Stomach (tissue), 19 donors: ENCODE measurements at places on chromosomes 2 and 18. TPM values are rescaled to one million over a fixed set of nuclear protein-coding genes. Genes with fewer than 3 reads are reported as not detected.
A peak's percentile ranks its signal among the peaks of the same experiment; 100 is the strongest.

DNA sequence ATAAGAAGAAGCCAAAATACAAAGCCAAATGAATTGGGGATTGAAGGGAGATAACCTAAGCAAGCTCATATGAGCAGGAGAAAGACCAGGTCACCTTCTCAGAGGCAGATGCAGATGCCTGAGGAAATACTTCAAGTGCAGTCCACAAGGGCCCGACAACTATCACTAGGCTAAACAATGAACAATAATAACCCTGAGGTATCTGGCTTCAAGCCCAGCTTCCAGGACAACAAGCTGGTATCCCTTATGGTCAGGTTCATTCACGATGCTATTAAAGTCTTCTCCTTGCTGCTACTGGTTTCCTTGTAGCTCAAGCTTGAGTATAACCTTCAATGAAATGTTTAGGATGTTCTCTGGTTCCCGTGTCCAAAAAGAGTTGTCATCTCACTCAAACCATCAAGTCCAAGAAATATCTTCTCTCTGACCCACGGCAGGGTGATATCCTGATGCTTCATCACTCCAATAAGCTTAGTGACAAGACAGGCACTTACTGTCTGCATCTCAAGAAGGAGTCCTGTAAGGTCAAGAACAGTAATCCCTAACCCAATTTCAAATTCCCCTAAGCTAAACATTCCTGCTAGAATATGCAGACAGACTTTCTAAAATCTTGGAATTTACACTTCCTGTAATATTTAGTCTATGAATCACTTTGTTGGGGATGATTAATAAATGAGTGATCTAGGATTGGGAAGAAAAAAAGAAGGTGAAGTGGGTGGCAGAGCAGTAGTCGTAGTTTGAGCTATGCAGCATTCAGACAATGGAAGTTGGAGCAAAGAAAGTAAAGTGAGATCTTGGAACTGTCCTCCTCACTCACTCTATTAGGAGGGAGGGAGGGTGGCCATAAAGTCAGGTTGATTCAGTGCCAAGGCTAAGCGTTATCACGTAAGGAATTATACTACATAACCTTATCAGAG, 33.1 kb downstream of the CHN1 start:
- H3K36me3 ChIP-seq: no peaks in the 10 kb centered on the region
- H3K27me3 ChIP-seq: no peaks in the 10 kb centered on the region
- no peak overlapping the region for H3K4me3 ChIP-seq
- no peak overlapping the region for H3K27ac ChIP-seq
- DNase-seq: no peak

GRCh38 chr2:46232860-46233259, 64.3 kb upstream of the EPAS1 start:
- no peaks in the 10 kb centered on the region for H3K27me3 ChIP-seq
- H3K27ac ChIP-seq: no peak overlapping the region
- H3K4me1 ChIP-seq: no peaks in the 10 kb centered on the region
- no peak overlapping the region for H3K4me3 ChIP-seq
- no peaks in the 10 kb centered on the region for H3K36me3 ChIP-seq

REG3A gene
- 3.1 TPM for total RNA-seq

DNA sequence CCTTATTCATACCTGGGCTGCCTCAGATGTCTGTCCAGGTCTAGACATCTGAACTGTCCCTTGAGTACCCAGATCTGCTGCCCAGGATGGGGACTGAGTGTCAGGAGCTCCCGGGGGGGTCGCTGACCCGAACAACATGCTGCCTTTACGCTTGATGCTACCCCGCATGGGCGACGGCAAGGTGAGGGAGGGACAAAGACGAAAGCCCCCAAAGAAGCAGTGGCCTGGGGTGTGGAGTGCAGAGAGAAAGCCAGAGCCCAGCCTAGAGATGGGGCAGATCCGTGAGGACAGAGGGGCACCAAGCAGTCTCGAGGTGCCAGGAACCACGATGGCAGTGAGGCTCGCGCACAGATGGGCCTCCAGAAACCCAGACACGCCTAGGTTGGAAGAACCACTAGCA, 234.7 kb downstream of the ATAD2B start:
- no peak overlapping the region for H3K4me3 ChIP-seq
- no peaks in the 10 kb centered on the region for H3K4me1 ChIP-seq
- no peak for DNase-seq
- no peaks in the 10 kb centered on the region for H3K27me3 ChIP-seq
- H3K27ac ChIP-seq: no peak overlapping the region
- H3K36me3 ChIP-seq: peaks cover 24% of the 10 kb centered on the region

DNA sequence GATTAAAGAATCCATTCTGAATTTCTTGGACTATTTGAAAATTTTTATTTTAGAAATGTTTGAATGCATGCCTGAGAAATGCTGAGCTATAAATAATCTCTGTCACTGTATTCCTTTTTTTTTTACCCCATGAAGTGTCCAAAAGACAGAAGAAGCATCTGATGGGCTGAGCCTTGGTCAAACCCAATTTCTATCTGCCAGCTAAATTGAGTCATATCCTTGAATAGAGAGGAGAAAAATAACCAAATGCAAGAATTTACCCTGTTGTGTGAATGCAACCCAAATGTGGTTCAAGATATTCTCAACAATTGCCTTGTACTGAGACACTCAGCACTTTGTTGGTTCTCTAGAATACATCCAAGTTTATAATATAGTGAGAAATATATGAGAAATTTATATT, 223.5 kb downstream of the UBE2E3 start:
- H3K27ac ChIP-seq: no peak overlapping the region
- no peaks in the 10 kb centered on the region for H3K27me3 ChIP-seq
- no peak overlapping the region for H3K4me3 ChIP-seq
- DNase-seq: no peak
- H3K36me3 ChIP-seq: no peaks in the 10 kb centered on the region
- H3K4me1 ChIP-seq: no peaks in the 10 kb centered on the region

TMBIM1 gene
- 229 TPM for total RNA-seq

- no peaks in the 10 kb centered on the region for H3K27me3 ChIP-seq
- no peak overlapping the region for H3K4me3 ChIP-seq
- H3K27ac ChIP-seq: no peak overlapping the region
- DNase-seq: no peak
These were observed 90.8 kb downstream of the DSEL start for GRCh38 chr18:67425672-67426071.

DNA sequence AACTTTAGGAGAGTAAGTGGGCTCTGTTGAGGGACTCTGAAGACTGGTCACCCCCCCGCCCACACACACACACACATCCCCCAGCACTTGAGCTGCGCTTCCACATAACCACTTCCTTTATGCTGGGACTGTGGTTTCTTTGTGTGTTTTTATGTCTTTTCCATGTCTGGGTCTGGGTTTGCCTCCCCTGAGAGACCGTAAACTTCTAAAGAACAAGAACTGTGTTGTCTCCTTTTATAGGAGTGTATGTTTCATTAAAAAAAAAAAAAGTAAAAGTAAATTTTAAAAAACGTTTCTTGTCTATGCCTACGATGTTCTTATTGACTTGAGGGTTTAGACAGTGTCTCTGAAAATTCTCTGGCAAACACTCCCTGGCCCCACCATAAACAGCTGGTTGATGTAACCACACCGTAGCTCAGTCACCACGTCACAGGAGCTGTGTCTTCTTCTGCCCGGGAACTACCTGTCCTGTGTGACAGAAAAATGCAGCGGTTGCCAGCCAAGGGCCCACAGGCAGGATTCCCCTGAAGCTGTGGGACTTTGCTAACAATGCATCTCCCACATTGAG, 68.0 kb downstream of the KLHL29 start:
- no peaks in the 10 kb centered on the region for H3K36me3 ChIP-seq
- H3K27ac ChIP-seq: peak overlapping the region; percentile 69
- H3K4me1 ChIP-seq: peaks cover 4% of the 10 kb centered on the region
- H3K27me3 ChIP-seq: no peaks in the 10 kb centered on the region
- no peak for DNase-seq

CTAGE1 gene
- not detected for total RNA-seq

DNA sequence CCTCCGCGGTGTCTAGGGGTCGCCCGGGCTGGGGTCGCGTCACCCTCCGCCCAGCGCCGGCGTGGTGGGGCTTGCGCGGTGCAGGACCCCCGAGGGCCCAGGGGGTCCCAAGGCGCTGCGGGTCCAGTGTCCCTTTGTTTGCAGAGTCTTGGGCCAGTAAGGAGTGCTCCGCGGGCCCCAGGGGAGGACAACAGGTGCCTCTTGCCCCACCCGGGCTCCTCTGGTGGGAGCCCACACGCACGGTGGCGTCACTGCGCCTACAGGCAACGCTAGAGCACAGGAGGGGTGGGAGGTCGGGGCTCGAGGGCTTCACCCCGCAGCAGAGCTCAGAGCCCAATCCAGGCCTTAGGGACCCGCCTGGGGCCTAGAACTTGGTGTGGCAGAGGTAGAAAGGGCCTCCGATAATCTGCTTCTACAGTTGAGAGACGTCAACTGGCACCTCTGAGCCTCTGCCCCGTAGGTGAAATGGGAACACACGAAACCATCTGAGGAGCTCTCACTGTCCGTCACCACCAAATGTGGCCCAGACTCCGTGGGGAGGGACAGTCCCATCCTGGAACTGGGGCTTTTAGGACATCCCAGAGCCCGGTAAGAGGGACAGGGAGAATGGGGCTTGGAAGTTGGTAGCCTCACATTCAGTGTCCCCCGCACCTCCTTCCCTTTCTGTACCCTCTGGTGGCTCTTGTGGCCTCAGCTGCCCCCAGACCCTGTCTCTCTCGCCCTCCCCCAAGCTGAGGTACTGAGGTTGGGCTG, 1.4 kb downstream of the ARID5A start:
- peaks cover 12% of the 10 kb centered on the region for H3K36me3 ChIP-seq
- peaks cover 92% of the 10 kb centered on the region for H3K4me1 ChIP-seq
- peak overlapping the region; percentile 99 for H3K27ac ChIP-seq
- H3K27me3 ChIP-seq: no peaks in the 10 kb centered on the region

DNA sequence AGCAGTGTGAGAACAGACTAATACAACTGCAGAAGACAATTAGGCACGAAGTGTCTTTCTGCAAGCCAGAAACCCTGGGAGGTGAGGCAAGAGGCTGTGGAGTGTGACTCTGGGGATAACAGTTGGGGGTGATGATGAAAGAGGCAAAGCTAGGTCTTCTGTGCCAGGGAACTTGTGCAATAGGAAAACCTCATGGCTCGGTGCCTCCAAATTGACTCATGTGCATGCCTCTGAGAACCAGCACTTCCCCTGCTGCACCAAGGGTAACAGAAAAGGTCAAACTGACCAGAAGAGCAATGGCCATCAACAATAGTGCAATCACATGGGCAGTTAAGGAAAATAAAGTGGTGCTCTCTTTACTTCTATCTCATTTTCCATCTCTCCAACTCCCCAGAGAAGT, 136.4 kb downstream of the SCG2 start:
- no peaks in the 10 kb centered on the region for H3K4me1 ChIP-seq
- H3K27me3 ChIP-seq: no peaks in the 10 kb centered on the region
- no peaks in the 10 kb centered on the region for H3K36me3 ChIP-seq
- no peak overlapping the region for H3K27ac ChIP-seq
- DNase-seq: no peak
- no peak overlapping the region for H3K4me3 ChIP-seq

DNA sequence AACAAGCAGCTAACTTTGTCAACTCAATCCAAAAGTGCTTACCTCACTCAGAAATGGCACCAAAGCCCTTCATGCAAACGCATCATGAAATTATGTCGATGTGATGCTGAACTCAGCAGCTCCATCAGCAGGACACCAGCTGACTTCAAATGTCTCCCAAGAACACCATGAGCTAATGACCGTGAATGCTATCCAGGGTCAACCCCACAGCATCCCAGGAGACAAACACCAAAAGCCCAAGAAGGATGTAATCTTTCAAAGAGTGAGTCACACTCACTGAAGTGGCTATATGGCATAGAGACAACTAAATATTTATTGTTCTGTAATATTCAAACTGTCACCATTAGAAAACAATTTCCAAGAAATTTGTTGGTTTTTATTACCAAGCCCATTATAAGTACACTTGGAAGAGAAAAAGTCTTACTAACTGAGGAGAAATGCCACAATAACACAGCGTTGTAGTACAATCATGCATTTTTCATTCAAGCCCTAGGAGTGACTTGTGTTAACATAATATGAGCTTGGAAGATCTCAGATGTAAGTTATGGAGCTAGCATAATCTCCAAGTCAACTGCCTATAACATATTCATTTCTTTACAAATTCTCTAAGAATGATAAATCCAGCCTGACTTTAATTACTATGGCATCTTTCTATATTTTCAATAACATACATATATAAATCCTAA, 165.0 kb upstream of the CCDC68 start:
- no peaks in the 10 kb centered on the region for H3K36me3 ChIP-seq
- no peak overlapping the region for H3K27ac ChIP-seq
- peak; percentile 47 for DNase-seq
- no peaks in the 10 kb centered on the region for H3K4me1 ChIP-seq
- no peak overlapping the region for H3K4me3 ChIP-seq

GRCh38 chr2:2181493-2181892, 149.6 kb downstream of the MYT1L start:
- H3K27ac ChIP-seq: no peak overlapping the region
- DNase-seq: no peak
- no peaks in the 10 kb centered on the region for H3K27me3 ChIP-seq
- no peaks in the 10 kb centered on the region for H3K4me1 ChIP-seq
- H3K4me3 ChIP-seq: no peak overlapping the region

GRCh38 chr2:68230241-68231060, 21.9 kb downstream of the PPP3R1 start:
- H3K4me3 ChIP-seq: no peak overlapping the region
- no peak overlapping the region for H3K27ac ChIP-seq
- no peak for DNase-seq

DNA sequence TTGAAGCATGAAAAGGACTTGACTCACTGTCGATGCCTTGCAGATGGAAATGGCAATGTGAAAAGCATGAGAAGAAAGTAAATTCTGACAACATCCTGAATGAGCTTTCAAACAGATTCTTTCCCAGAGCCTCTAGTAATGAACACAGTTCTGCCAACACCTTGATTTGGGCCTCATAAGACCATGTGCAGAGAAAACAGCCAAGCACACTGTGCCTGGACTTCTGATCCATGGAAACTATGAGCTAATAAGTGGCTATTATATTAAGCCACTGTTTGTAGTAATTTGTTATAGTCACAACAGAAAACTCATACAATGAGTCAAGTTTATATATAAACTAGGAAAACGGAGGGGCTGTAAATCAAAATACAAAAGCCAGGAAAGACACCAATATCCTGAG, 477.3 kb downstream of the MBD2 start:
- H3K4me1 ChIP-seq: no peaks in the 10 kb centered on the region
- no peak overlapping the region for H3K27ac ChIP-seq
- no peaks in the 10 kb centered on the region for H3K27me3 ChIP-seq

GRCh38 chr2:166173263-166173662, 45.4 kb upstream of the SCN1A start:
- no peak overlapping the region for H3K4me3 ChIP-seq
- no peaks in the 10 kb centered on the region for H3K36me3 ChIP-seq
- DNase-seq: no peak
- no peak overlapping the region for H3K27ac ChIP-seq
- H3K27me3 ChIP-seq: no peaks in the 10 kb centered on the region
